ENCODE measurements at places on chromosomes 1 and 21. TPM values are rescaled to one million over a fixed set of nuclear protein-coding genes. Genes with fewer than 3 reads are reported as not detected.

GRCh38 chr1:45922813-45923212 is 119.4 kb downstream of the MAST2 start:
- no peak for DNase-seq

DNA sequence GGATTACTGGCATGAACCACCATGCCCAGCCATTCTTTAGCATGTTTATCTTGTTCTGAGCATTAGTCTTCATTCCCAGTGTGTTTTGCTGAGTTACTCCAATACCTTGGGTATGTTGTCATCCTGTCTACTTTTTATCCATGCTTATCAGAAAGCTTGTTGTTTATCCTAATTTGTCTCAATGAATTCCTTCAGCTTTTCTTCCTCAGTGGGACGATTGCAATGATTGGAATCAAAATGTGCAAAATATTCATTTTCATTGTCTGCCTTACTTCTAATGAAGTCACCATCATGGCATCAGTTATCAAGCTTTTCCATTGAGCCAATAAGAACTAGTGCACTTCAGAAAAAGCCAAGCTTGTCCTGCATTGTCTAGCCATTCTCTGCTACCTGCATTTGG is 170.5 kb downstream of the HFM1 start:
- no peak for DNase-seq

DNA sequence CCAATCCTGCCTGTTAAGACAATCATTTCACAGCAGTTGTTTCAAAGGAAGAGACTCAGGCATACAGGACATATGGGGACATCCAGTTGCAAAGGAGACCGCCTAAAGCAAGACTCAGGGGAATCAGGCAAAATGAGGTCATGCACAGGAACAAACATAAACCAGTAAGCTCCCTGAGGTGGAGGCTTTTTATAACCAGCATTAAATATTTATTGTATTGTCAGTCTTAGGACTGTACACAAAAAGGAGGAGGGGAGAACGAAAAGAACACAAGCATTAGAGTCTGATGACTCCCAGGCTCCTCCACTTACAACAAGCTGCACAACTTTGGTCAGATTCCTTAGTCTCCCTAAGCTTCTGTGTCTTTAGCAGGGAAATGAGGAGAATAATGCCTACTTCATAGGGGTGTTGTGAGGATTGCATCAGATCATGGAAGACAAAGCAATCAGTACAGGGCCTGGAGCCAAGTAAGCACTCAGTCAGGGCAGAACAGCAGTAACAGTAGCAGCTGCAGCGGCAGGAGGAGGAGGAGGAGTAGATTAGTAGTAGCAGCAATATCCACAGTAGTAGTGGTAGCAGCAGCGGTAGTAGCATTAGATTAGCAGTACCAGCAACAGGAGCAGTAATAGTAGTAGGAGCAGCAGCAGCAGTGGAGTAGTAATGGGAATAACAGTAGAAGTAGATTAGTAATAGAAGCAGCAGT is 54.2 kb upstream of the SPATA6 start:
- DNase-seq, result no peak

BRINP3 gene
- total RNA-seq, result not detected

CLEC20A gene
- 4.6 TPM for total RNA-seq

- peak; percentile 17 for DNase-seq
These were observed at the start of gene ABL2 for GRCh38 chr1:179229214-179230140. ABL2 (minus strand) TSS chr1:179229677; CDS start chr1:179229397, 280 bp downstream.

- peak; percentile 68 for DNase-seq
These were observed 14.6 kb downstream of the NFASC start for GRCh38 chr1:204885288-204885711.

DNA sequence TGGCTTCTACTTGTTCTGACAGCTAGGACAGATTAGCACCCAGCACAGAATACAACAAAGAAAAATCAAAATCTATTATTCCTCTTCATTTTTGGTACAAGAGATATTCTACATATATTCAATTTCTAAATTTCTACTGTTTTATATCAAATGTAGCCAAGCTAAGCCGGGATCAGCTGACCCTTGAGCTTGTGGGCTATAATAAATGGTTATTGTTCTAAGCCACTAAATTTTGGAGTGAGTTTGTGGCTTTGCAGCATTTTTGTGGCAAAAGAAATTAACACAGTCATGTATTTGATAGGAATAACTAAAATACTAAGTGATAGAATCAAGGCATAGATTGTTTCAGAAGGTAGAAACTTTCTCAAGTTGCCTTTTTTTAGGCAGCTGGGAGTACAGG is 50.7 kb downstream of the APP start:
- DNase-seq, result no peak

NBPF9 gene
- 19.4 TPM for total RNA-seq

GRCh38 chr1:23578311-23578996 is 19.2 kb upstream of the ID3 start:
- DNase-seq, result no peak

PCBP3 gene
- 4.2 TPM for total RNA-seq

MTR gene
- 45.2 TPM for total RNA-seq

DNA sequence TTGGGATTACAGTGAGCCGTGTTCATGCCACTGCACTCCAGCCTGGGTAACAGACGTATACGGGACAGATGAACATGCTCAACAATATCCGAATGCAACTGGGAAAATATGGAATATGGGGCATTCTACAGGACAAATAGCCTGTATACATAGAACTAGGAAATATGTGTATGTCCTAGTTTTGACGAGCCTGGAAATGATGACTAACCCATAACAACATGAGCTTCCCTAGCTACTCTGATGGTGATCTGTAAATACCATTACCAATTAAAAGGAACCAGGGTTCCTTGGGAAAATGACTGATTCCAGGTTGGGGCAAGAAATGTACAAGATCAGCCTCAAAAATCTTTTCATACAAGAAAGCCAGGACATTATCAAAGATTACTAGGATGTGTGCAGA is 42.8 kb upstream of the ARTN start:
- DNase-seq, result no peak

GRCh38 chr1:43272161-43272560 is 2.4 kb downstream of the TMEM125 start:
- DNase-seq, result no peak

DNA sequence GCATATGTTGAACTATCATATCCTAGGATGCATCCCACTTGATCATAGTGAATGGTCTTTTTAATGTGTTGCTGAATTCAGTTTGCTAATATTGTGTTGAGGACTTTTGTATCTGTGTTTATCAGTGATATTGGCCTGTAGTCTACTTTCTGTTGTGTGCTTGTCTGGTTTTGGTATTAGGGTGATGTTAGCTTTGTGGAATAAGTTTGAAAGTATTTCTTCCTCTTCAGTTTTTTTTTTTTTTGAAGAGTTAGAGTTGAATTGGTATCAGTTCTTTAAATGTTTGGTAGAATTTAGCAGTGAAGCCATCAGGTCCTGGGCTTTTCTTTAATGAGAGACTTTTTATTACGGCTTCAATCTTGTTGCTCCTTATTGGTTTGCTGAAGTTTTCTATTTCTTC is 162.3 kb downstream of the VAV3 start:
- no peak for DNase-seq

RAB3B gene
- not detected for total RNA-seq

GRCh38 chr1:162689745-162690671 is 57.7 kb downstream of the DDR2 start:
- no peak for DNase-seq

DNA sequence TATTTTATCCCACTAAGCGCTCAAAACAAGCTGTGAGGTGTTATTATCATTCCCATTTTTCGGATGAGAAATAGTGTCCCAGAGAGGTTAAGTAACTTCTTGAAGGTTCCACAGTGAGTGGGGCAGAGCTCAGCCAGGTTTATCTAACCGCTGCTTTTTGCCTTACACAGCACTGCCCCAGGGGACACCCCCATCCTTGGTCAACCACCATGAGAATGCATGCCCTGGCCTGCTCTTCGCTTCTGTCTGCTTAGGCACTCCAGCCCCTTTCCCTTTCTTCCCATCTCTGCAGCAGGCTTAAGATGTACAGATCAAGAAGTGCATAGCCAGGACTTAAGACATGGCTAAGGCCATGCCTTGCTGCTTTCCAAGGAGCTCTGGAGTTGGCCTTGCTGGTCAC is 159.0 kb upstream of the CD34 start:
- DNase-seq, result no peak

ATP6V1G3 gene
- total RNA-seq, result not detected

DNA sequence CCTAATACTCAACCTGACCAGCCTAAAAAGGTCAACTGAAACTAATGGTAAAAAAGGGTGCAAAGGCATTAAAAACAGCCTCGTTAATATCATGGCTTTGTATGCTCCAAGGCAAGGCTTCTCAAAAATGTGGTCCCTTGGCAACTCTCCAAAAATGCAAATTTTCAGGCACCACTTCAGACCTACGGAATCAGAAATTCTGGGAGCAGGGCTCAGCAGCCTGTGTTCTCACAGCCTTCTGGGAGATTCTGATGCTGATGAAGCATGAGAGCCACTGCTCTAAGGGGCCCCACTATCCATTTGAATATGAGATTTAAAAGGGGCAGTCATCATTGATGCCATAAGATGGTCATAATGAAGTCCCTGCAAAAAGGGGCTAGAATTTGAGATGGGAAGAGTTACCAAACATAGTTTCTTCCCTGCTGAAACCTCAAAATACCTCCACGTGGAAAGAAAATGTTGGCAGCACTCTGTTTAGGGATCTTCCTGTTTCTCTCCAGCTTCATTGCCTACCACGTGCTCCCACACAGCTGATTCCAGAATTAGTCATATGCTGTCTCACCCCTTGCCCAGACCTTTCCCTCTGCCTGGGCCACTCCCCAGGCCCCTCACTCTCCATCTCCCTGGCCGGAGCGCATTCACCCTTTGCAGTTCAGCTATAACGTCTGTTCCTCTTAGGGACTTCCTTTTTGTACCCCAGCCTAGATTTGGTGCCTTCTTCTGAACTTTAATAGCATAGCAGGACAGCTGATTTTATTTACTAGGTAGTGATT is 46.7 kb downstream of the PHC2 start:
- no peak for DNase-seq

CNN3 gene
- 336 TPM for total RNA-seq

DNA sequence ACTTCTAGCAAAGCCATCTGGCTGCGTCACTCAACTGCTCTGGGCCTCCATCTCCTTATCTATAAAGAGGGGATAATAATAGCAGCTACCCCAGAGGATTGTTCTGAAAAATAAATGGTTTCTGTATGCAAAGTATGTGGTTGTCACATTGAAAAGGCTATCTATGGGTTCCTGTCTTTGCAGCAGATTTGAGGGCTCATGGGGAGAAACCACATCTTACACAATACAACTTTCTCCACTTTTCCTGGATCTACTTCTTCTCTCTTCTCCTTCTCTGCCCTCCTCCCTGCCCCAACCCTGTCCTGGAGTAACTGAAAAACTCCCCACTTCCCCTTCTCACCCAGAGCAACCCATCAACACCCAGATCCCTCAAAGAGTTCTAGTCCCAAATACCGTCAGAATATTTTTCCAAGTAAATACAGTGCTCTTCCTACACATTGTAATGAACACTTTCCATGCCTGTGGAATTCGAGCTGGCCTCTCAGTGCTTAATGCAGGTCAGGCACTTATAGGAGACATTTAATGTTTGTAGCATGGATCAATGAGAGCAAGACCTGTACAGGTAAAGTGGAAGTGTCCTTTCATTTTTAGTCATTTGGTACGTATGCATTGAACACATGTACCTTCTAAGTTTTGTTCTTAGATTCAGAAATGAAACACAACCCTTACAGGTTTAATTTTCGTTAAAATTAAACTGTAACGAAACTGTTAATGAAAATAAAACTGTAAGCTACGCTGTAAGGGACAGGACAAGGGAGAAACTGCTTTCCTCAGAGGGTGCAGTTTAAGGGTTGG is 131.9 kb downstream of the AK5 start:
- DNase-seq, result no peak

URB2 gene
- total RNA-seq, result 9.8 TPM
